ENCODE measurements at places on chromosomes 6 and 20.
A peak's percentile ranks its signal among the peaks of the same experiment; 100 is the strongest.

- no peak overlapping the region for H3K4me3 ChIP-seq
- no peaks in the 10 kb centered on the region for H3K4me1 ChIP-seq
- DNase-seq, result peak; percentile 1
- H3K36me3 ChIP-seq, result no peaks in the 10 kb centered on the region
- H3K27me3 ChIP-seq, result peaks cover 12% of the 10 kb centered on the region
These were observed 24.9 kb downstream of the NPEPL1 start for GRCh38 chr20:58717278-58718091.

DNA sequence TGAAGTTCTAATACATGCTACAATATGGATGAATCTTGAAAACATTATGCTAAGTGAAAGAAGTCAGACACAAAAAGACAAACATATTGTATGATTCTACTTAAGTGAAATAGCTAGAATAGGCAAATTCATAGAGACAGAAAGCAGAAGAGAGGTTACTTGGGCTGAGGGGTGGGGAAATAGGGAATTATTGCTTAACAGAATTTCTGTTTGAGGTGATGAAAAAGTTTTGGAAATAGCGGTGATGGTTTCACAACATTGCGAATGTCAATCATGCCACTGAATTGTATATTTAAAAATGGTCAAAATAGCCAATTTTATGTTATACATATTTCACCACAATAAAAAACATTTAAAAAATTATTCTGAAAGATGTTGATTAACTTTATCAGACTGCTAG is 6.1 kb downstream of the SLC26A8 start:
- no peak overlapping the region for H3K4me3 ChIP-seq
- no peaks in the 10 kb centered on the region for H3K4me1 ChIP-seq
- no peaks in the 10 kb centered on the region for H3K36me3 ChIP-seq
- no peak for DNase-seq
- no peaks in the 10 kb centered on the region for H3K27me3 ChIP-seq

DNA sequence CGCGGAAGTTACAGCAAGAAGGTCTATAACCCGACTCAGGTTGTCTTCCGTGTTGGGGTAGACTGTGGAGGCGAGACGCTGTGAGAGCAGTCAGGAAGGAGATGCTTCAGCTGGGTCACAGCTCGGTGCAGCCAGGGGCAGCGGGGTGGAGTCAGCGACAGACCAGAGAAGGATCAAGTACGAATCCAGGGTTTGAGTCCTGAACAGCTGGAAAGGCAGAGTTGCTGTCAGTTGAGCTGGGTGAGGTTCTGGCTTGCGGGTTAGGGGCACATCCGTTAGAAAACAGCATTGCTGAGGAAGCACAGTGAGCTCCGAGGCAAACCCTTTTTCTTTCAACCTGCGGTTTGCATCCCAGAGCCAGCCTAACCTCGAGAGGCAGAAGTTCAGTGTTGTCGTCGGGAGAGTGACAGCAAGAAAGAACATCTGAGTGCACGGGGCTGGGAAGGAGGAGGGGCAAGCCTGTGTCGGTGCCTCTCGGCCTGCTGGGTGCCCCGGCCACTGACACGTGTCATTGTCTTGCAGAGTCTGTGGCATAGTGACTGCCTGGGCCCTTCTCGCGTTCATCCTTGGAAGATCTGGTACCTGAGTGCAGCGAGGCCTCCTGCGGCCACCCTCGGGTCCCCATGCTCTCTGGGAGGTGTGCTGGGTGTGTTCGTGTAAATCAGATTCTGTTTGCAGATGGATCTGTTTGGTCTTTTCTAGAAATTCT is 20.0 kb downstream of the PNLDC1 start:
- peak; percentile 39 for DNase-seq
- no peaks in the 10 kb centered on the region for H3K36me3 ChIP-seq
- no peak overlapping the region for H3K27ac ChIP-seq
- peak overlapping the region; percentile 39 for H3K4me3 ChIP-seq
- no peaks in the 10 kb centered on the region for H3K27me3 ChIP-seq

DNA sequence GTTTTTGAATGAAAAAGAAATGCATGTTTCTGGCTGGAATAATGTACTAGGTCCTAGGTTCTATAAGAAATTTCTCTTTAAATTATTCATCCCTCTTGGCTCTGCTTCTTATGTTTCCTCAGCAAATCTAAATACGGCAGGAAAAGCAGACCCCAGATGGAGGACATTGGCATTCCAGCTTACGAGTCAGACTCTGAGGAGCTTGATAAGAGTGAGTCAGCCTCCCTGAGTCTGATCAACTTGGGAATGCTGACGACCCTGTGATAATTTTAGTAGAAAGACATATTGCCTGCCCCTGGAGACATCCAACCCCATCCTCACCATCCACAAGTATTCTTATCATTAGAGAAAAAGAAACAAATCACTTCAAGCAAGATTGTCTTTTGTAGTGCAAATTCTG is 509.7 kb upstream of the MARCKS start:
- no peak overlapping the region for H3K27ac ChIP-seq
- H3K27me3 ChIP-seq, result no peaks in the 10 kb centered on the region
- H3K36me3 ChIP-seq, result no peaks in the 10 kb centered on the region
- no peak for DNase-seq

DNA sequence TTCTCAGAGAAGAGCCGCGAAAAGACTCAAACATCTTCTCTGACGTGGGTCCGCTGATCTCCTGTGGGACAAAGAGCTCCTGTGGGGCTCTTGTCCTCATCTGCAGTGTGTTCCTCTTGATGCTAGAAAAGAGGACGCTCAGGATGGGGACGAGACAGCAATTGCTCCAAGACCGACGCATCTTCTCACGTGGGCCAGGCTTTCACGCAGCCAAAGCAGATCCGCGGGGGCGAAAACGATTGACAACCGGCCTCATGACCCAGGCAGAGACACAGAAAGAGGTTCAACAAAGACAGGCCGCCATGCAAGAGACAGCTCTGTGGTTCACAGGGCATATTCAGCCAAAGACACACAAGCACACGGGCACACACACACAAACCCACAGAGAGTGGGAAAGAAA is 971.8 kb upstream of the DEFB115 start:
- H3K36me3 ChIP-seq, result no peaks in the 10 kb centered on the region
- peaks cover 22% of the 10 kb centered on the region for H3K4me1 ChIP-seq
- no peak overlapping the region for H3K27ac ChIP-seq
- H3K27me3 ChIP-seq, result no peaks in the 10 kb centered on the region

DNA sequence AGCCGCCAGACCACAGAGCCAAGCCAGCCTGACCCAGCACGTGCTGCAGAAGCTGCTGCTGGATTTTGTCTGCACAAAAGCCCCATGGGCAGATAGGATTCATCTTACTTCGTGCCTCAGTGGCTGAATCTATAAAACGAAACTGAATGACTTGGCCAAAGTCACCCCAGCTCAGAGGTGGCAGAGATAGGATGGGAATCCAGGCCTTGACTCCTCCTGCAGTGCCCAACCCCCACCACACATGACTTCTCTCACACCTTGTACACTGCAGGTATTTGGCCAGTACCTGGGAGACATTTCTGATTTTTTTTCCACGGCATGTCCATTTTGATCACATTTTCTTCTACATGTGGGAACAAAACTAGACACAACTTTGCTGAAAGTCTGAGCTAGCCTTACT is 182.1 kb downstream of the ANKRD60 start:
- H3K27me3 ChIP-seq, result no peaks in the 10 kb centered on the region
- no peak for DNase-seq
- no peaks in the 10 kb centered on the region for H3K36me3 ChIP-seq
- H3K27ac ChIP-seq, result no peak overlapping the region
- no peaks in the 10 kb centered on the region for H3K4me1 ChIP-seq

- peaks cover 4% of the 10 kb centered on the region for H3K27me3 ChIP-seq
- no peak overlapping the region for H3K27ac ChIP-seq
- H3K4me1 ChIP-seq, result no peaks in the 10 kb centered on the region
- H3K4me3 ChIP-seq, result no peak overlapping the region
These were observed 48.0 kb upstream of the STXBP5 start for GRCh38 chr6:147156218-147156617.

GRCh38 chr20:51966296-51966971 is 164.1 kb upstream of the SALL4 start:
- H3K4me3 ChIP-seq, result no peak overlapping the region
- H3K27ac ChIP-seq, result no peak overlapping the region
- H3K27me3 ChIP-seq, result no peaks in the 10 kb centered on the region
- peak; percentile 8 for DNase-seq
- no peaks in the 10 kb centered on the region for H3K36me3 ChIP-seq

GRCh38 chr6:11236076-11236750 is 3.7 kb upstream of the NEDD9 start:
- no peaks in the 10 kb centered on the region for H3K27me3 ChIP-seq
- H3K4me3 ChIP-seq, result no peak overlapping the region
- peaks cover 37% of the 10 kb centered on the region for H3K4me1 ChIP-seq
- H3K36me3 ChIP-seq, result no peaks in the 10 kb centered on the region

- no peak overlapping the region for H3K27ac ChIP-seq
- peak; percentile 51 for DNase-seq
- H3K4me1 ChIP-seq, result peaks cover 9% of the 10 kb centered on the region
- H3K4me3 ChIP-seq, result no peak overlapping the region
- no peaks in the 10 kb centered on the region for H3K36me3 ChIP-seq
These were observed 126.0 kb downstream of the RNASET2 start for GRCh38 chr6:166830185-166830890.

DNA sequence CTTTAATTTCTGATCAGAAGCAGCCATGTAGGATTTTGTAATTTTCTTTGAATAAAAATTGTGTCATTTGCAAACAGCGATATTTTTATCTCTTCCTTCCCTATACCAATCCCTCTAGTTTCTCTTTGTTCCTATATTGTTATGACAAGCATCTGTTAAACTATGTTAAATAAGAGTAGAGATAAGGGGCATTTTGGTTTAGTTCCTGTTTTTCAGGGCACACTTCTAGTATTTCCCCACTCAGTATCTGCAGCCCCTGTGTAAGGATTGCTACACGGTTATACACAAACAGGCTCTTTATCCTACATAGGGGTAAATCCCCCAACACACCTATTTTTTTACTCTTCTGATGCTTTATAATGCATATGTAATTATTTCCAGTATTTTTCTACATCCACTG is 42.1 kb downstream of the TRERF1 start:
- H3K4me3 ChIP-seq, result no peak overlapping the region
- H3K27ac ChIP-seq, result no peak overlapping the region
- no peak for DNase-seq
- H3K27me3 ChIP-seq, result no peaks in the 10 kb centered on the region
- H3K4me1 ChIP-seq, result no peaks in the 10 kb centered on the region
- H3K36me3 ChIP-seq, result no peaks in the 10 kb centered on the region

DNA sequence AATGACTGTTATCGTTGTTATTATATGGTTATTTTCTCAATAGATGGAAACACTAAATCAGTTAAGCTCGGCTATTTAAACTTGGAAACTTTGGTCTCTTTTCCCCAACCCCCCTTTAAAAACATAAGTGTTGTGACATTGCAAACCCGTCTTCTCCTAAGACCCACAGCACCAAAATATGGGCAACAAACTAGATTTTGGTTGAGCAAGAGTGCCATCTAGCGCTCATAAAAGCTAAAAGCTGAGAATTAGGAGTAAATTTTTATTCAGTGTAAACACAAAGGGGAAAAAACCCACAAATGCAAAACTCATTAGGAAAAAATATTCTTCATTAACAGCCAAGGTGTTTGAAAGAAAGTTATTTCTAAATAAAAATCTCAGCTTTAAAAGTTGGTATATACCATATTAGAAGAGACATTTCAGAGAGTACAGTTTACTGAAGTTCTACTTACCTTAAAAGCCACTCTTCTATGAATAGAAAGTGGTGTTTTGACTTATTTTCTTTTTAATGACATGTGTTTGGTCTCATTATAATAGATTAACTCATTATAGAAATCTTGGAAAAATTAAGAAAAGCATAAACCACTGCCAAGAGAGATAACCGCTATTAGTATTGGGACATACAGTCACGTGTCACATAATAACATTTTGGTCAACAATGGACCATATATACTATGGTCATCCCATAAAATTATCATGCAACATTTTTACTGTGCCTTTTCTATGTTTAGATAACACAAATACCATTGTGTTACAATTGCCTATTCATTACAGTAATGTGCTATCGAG is 21.1 kb downstream of the SESN1 start:
- H3K4me1 ChIP-seq, result peaks cover 8% of the 10 kb centered on the region
- H3K27me3 ChIP-seq, result no peaks in the 10 kb centered on the region
- H3K36me3 ChIP-seq, result no peaks in the 10 kb centered on the region

DNA sequence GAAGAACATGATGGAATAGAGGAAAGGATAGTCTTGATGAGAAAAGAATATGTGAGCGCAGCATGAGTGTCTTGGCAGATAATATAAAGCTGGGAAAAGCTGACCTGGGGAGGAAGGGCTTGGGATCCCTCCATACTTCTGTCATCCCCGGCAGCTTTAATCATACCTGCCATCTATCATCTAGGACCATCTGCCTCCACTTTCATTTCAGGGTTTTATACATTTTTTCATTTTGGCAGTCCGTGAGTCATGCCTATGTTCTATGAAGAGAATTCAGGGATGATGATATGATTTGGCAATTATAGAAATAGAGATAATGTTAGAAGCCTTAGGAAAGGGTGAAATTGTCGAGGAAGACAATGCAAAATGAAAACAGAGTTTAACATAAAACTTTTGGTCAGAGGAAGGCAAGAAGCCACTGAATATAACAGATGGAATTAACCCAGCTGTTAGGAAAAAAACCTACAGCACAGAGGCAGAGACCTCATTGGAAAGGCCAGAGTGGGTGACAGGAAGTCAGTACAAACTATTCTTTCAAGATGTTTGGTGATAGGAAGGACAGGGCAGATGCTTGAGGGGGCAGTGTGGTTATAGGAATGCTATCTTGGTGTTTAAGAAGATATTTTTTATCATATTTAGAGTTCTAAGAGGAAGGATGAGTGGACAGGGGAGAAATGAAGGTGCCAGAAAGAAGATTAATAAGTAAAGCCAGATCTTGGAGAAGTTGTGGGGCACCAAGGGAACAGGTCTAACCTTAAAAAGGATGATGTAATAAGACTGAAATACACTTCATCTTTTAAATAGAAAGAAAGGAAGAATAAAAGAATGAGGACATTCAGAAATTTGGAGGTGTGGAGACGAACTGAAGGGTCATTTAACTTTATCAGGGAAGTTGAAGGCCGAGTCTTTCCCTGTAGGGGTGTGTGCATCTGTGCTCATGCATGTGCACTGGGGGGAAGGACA is 37.8 kb downstream of the MARCKS start:
- H3K27me3 ChIP-seq, result no peaks in the 10 kb centered on the region
- no peak overlapping the region for H3K4me3 ChIP-seq
- DNase-seq, result no peak
- no peaks in the 10 kb centered on the region for H3K4me1 ChIP-seq
- no peak overlapping the region for H3K27ac ChIP-seq

- peaks cover 31% of the 10 kb centered on the region for H3K27me3 ChIP-seq
- H3K27ac ChIP-seq, result no peak overlapping the region
- no peaks in the 10 kb centered on the region for H3K36me3 ChIP-seq
- no peak overlapping the region for H3K4me3 ChIP-seq
These were observed 898 bp downstream of the LAMA4 start for GRCh38 chr6:112253498-112253840.

- H3K36me3 ChIP-seq, result no peaks in the 10 kb centered on the region
- H3K27me3 ChIP-seq, result no peaks in the 10 kb centered on the region
- H3K4me3 ChIP-seq, result no peak overlapping the region
These were observed 194.0 kb upstream of the EYA4 start for GRCh38 chr6:133047065-133047665.

All from B cell (primary cell).